Stimulated activated CD4-positive, alpha-beta T cell treated with anti-CD3 and anti-CD28 coated beads, Interleukin-15, amount 100 ng/mL, for 24 hours (primary cell): ENCODE measurements at places on chromosomes 7 and 10.

- DNase-seq, result no peak
Observed at GRCh38 chr10:6539833-6540232, 40.2 kb downstream of the PRKCQ start.

DNA sequence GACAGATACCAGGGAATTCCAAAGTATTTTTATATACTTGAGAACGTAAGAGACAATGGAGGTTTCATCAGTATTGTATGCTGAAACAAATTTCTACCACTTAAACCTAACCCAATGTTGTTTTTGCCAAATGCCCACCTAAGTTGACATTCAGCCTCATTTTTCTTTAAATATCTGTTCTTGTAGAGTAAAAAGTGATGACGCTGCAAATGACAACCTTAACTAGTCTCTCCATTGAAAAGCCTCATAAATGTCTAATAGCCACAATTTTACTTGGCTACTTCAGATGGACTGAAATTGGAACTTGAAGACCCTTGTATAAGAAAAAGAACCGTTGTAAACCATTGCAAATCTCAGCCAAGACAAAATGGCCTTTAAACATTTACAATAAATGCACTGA lies 176.9 kb downstream of the CRPPA start:
- DNase-seq, result no peak

DNA sequence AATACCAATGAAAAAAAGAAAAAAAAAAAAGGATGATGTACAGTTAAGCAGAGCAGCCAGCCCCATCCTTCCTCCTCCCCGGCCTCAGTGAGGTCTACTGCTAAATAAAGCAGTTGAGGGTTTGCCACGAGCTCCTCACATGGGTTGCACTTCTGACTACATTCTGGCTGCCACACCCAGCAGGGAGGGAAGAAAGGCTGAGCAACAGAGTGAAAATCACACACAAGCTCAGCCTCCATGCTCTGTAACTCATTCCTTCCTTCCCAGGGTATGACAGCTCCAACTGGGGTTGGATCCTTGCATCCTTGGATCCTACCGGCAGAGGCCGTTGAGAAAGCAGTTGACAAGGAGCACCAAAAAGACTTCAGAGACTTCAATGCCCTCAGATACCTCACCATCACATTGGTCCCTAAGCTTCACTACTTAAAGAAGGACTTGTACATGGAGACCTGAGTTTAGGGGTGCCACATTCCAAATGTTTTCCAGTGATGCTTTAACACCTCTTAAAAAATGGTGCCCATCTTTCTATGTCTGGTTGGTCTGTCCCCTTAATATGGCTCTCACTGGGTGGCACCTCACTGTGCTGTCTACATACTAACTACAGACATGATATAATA lies 52.9 kb upstream of the PIK3CG start:
- no peak for DNase-seq

DNA sequence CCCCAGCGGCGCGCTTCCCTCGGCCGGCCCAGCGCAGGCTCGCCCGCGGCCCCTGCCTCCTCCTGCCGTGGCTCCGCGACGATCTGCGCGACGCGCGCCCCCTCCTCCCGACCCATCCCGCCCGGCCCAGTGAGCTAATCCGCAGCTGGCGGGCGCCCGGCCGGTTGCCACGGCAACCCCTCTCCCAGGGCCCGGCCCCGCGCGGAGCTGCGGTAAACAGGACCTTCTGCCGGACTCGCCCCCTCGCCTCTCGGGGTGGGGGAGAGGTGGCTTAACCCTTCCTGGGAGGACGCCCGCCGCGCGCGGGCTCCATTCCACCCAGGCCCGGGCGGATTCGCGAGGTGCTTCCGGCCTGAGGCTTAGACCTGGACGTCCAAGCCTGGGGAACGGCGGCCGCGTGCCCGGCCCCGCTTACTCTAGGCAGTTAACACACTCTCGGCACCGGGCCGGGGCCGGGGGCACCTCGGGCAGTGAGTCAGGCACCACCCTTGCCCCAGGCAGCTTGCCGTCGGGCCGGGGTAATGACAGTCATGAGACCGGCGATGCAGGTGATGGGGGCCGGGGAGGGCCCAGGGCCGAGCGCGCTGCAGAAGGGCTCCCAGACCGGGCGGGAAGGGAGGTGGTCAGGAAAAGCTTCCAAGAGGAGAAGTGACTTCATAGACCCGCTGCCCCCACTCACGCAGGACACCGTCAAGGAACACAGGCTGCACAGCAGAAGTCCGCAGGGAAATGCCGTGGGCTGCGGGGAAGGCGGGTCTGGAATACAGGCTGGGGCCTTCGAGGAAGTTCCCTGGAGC lies at the start of gene DENND2A:
Gene DENND2A (minus strand): TSS at position 87 of the 797 bp plus-strand sequence. CDS start 38,416 bp downstream, outside the sequence.
- peak; percentile 26 for DNase-seq

GRCh38 chr7:40843338-40843985 lies 708.7 kb downstream of the SUGCT start:
- DNase-seq, result no peak

- DNase-seq, result no peak
Observed at GRCh38 chr10:72746426-72747363, 54.8 kb downstream of the MCU start.

DNA sequence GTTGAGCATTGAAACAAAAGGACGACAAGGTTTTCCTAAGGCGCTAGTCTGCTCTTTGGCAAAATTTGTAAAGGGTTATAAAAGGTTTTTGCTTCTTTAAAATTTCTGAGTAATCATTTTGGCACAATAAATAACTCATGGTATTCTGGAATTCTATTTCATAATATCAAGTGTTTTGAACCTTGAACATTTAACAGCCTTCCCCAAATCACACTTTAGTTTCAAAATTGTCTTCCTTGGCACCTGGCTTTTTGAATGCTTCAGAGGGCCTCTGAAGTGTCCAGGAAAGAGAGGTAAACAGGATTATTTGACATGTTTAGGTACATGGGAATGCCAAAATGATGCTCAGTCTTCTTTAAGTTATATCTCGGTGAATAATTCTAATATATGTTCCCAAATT lies 220.8 kb downstream of the PHF14 start:
- DNase-seq, result no peak

- no peak for DNase-seq
Observed at GRCh38 chr10:369684-370448, 234.6 kb downstream of the ZMYND11 start.

GRCh38 chr10:92627845-92628480 lies 35.0 kb downstream of the KIF11 start:
- no peak for DNase-seq
